Heart right ventricle (tissue), 16 donors: ENCODE measurements at places on chromosomes 7 and 10. TPM values are rescaled to one million over a fixed set of nuclear protein-coding genes. Genes with fewer than 3 reads are reported as not detected.

GRCh38 chr10:108894402-108895301 is 1028.7 kb downstream of the XPNPEP1 start:
- DNase-seq, result no peak

GRCh38 chr7:12552876-12553275 is 17.6 kb upstream of the SCIN start:
- DNase-seq, result no peak

DNA sequence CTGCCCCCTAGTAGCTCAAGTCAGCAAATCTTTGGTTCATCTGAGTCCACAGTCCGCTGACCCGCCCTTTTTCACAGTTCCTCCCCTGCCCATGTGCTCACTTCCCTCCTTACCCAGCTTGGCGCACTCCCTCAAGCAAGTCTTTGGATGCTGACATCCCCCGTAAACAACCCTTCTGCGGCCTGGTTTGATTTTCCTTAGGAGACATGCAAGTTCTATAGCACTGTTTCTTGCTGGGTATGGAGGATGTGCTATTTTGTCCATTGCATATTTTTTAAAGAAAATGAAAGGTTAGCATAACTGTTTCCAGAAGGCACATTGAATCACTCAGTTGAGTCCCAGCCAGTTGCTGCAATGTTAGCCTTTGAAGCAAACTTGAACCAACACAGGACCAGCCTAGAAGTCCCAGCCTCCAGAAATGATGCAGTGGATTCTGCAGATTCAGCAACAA is 38.2 kb downstream of the HTRA1 start:
- DNase-seq, result no peak

DNA sequence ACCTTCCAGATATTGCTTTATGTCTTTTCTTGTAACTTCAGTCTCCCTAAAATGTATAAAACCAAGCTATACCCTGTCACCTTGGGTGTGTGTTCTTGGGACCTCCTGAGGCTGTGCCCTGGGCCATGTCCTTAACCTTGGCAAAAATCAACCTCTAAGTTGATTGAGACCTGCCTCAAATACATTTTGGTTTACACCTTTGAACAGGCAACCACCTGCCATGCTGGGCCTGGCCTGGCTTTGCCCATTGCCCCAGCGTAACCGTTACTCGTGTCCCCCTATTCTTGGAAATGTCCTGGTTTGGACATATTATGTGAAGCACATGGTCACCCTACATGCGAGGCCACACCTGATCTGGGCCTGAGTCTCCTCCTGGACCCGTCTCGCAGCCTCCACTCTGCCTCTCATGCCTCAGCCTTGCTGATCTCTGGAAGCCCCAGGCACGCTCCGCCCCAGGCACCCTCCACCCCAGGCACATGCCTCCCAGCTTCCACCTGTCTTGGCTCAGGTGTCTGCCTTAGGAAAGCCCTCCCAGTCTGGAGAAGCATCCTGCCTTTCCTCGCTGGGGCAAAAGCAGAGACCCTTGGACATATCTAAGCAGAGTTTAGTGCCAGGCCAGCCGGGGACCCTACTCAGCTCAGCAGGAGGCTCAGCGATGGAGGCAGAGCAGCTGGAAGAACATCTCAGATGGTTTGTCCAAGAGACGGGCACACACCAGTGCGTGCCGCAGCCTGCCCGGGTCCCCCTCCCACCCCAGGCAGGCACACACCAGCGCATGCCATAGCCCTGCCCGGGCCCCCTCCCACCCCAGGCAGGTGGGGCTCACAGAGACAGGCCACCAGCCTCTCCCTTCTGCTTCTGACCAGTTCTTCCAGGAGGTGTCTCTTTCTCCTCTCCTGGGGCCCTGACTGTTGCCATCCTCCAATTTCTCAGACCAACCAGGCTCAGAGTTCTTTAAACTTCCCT is 4.0 kb upstream of the VIPR2 start:
- DNase-seq, result no peak

DNA sequence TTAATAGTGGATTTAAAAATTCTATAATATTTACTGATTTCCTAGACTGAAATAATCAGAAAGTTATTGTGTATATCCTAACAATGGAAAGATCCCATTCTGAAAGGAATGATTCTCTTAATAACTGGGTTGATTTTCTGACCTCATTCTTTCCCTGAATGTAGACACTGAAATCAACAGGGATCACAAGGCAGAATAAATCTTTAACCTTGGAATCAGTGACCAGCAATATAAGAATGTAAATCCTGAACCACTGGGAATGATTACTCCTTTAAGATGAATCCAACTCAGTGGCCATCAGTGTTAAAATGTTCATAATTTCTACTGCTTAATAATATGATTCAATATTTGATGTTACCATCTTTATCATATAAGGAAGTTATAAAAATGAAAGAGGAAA is 47.6 kb downstream of the ANKRD26 start:
- no peak for DNase-seq

GRCh38 chr10:130804281-130804680 is 507.2 kb downstream of the TCERG1L start:
- DNase-seq, result no peak

DNA sequence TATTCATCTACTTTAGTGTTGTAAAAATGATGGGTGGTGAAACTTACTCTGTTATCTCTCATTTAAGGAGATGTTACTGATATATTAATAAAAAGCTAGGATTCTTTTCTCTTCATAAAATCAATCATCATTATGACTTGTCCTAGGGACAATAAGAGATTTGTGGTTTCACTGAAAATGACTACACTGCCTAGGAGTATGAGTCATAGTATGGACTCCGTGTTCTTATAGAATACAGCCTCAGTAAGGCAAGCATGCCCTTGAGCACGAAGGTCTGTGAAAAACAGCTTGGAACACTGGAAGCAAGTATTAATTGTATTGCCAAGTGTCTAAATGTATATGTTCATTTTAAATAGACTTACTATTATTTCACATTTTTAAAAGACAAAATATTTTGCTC is 749.2 kb upstream of the PCDH15 start:
- no peak for DNase-seq

Gene CYP3A5
- total RNA-seq, result not detected

DNA sequence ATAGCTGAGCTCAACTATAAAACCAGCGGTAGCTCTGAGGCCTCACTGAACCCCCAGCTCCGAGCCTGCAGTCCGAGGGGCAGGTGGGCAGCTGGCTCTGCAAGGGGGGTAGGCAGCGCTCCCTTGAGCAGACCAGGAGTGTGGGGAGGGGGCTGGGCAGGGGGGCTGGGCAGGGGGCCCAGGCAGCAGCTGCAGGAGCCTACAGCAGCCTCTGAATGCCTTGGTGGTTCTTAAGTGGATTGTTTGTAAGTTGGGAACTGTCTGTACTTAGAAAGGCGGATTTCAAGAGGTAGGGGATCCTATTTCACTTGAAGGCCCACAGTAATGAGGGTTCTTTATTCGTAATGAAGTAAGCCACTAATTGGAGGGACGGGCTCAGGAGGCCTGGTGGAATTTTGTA is 72.3 kb downstream of the ICA1 start:
- no peak for DNase-seq

GRCh38 chr7:40468891-40469864 is 334.4 kb downstream of the SUGCT start:
- no peak for DNase-seq

Gene PLXNA4
- 15.5 TPM for total RNA-seq

Gene MAGI2
- total RNA-seq, result 4.9 TPM

Gene TAS2R39
- not detected for total RNA-seq

DNA sequence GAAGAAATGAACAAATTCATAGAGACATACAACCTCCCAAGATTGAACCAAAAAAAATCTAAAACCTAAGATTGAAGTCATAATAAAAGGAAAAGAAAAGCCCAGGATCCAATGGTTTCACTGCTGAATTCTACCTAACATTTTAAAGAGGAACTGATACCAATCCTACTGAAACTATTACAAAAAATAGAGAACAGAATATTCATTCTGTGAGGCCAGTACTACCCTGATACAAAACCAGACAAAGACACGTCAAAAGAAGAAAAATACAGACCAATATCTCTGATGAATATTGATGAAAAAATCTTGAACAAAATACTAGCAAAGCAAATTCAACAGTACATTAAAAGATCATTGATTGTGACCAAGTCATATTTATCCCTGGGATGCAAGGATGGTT is 128.5 kb upstream of the STEAP1 start:
- no peak for DNase-seq

GRCh38 chr7:74307738-74308505 is 18.7 kb downstream of the CLIP2 start:
- DNase-seq, result no peak

DNA sequence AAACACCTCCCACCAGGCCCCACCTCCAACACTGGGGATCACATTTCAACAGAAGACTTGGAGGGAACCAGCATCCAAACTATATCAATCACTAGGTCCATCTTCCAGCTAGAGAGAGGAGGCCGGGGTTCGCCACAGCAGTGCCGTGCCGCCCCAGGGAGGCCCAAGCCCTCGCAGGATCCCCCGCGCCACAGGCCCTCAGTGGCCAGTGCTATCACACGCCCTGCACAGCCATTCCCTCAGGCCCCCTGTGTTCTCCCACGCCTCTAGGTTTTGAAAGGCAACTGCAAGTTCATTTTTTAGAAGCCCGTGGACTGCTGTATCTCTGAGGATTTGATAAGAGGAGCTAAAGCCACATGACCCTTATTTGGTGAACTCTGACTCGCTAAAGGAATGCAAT is 136.4 kb downstream of the OAT start:
- no peak for DNase-seq

Gene TFAM
- total RNA-seq, result 31.2 TPM

DNA sequence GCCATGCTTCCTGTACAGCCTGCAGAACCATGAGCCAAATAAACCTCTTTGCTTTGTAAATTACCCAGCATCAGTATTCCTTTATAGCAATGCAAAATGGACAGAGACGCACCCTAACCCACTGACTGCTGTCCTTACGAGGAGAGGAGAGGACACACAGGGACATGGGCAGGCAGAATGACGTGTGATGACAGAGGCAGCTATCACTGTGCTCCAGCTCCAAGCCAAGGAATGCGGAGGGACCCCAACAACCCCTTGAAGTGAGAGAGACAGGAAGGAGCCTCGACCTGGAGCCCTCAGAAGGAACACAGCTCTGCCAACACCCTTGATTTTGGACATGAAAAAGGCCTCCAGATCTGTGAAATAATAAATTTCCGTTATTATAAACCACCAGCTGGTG is 46.6 kb upstream of the EBF3 start:
- no peak for DNase-seq
